ENCODE measurements at places on chromosomes 3 and 15. TPM values are rescaled to one million over a fixed set of nuclear protein-coding genes. Genes with fewer than 3 reads are reported as not detected.

GRCh38 chr3:153349108-153349499, 187.1 kb downstream of the RAP2B start:
- DNase-seq, result no peak

DNA sequence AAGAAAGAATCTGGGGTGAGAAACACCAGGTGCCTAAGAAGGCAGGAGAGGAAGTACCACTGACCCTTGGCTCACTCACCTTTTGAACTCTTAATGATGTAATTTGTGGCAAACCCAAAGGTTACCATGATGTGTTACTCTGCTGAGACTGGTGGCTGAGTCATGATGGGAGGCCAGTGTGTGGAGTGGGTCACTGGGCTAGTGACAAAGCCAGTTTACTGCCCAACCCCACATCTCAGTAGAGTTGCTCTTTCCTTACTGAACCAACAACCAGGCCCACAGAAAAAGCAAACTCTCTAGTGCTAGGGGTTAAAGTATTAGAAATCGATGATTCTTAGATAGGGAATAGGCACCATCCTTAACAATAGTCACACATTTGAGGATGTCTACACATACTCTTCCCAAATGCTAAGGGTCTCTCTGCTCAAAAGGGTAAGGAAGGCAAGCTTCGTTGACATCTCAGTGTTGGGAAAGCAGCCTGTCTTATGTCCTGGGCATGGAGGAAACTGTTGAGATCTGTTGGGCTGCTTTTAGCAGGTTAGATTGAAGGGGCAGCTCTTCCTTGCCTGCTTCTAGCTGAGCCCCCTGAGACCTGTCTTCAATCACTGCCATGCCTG, 3.1 kb downstream of the RBP2 start:
- no peak for DNase-seq

DNA sequence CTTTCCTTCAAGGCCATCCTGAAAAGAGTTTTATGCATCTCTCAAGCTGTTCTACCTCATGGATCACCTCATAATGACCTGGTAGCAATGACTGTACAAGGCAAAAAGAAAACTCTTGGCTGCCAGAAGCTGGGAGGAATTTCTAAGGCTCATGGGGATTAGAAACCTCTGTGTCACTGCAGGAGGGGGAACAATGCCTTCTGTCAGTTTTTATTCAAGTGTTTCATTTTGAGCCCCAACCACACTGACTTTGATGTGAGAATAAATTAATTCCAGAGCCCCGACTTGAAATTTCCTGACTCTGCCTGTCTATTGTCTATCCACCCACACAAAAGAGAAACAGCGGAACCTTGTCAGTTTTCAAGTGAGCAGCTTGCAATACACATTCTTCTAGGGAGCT, 58.7 kb upstream of the MRPL3 start:
- DNase-seq, result no peak

- no peak for DNase-seq
Measured at GRCh38 chr3:171328419-171329082, 131.7 kb downstream of the TNIK start.

GRCh38 chr15:70280781-70281180, 183.1 kb upstream of the TLE3 start:
- DNase-seq, result no peak

DNA sequence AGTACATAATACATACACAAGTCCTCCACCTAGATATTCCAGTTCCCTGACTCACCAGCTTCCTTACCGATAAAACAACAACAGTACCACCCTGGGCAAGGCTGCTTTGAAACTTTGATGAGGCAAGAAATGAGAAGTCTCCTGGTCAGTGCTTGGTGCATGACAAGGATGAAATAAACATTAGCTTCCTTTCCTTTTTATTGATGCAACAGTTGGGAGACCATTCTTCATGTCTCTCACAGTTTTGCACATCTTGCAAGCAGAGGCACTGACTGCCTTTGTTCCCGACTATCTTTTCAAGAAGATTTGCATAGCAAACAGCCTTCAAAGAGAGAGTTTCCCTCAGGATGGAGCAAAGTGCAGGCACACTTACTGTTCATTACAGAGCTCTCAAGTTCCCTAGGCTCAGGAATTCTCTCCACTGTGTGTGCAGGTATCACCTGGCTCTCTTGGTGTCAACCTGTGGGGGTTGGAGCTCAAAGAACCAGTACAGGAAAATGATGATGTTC, 65.2 kb downstream of the MYLK start:
- no peak for DNase-seq

MELTF gene
- 5.7 TPM for polyA plus RNA-seq

GHRL gene
- 1.0 TPM for polyA plus RNA-seq

IL17RB gene
- polyA plus RNA-seq, result 5.8 TPM

DNA sequence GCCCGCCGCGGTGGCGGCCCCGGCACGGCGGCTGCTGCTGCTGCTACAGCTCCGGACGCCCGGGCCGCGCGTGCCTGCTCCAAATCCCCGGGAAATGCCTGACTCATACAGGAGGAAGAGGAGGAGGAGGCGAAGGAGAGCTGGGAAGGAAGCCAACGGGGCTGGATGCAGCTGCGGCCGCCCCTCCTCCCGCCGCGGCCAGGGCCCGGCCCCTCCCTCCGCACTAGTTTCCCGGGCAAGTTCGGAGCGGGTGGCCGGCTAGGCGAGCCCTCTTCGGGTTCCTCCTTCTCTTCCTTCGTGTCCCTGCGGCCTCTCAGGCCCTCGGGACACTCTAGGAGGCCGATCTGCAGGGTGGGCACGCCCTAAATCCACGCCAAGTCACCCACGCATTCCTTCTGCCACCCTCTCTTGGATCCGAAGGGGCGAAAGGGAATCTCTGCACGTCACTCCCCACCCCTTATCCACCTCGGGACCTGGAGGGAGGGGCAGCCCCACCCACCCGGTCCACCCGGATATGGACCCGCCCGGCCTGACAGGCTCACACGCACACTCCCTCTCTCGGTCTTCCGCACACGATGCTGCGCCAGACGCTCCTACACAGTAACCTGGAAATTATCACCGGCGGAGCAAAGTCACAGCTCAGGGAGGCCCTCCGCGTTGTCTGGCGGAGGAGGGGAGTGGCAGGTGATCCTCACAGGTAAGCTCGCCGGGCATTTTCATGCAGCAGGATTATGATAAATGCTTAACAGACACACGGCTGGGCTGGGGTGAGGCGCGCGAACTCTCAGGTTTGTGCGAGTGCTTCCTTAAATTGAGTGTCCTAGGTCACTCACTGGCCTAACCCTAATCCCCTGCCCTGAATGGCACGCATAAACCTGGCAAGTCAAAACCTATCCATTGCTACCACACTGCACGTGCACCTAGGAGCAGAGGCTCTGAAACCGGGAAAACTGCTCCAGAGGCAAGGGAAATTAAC, at the start of the genes OSBPL10 and ZNF860:
TSS of gene OSBPL10 (minus strand) at position 57 of the 976 bp plus-strand sequence. CDS start 83 bp downstream, outside the sequence.
TSS of gene ZNF860 (plus strand) at position 545 of the 976 bp plus-strand sequence. CDS start 7,330 bp downstream, outside the sequence.
- peak; percentile 92 for DNase-seq

GRCh38 chr15:39552556-39552955, 28.3 kb upstream of the THBS1 start:
- DNase-seq, result no peak

DNA sequence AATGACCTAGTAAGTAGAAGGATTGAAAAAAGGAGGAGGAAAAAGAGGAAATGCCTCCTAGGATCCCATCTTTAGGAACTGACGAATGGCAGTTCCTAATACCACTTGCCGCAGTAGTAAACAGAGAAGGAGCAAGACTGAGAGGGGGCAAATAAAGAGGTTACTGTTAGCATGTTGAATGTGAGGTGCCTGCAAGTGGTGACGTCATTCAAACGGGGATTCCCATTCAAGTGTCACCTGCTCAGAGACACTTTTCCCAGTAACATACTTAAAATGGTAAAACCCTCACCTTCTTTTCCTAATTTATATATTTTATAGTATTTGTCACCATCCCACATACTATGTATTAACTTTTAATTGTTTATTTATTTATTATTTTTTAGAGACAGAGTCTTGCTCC, 178.9 kb downstream of the IL5RA start:
- no peak for DNase-seq

GRCh38 chr3:177594096-177594495, 396.8 kb upstream of the TBL1XR1 start:
- no peak for DNase-seq

- peak; percentile 40 for DNase-seq
Measured at GRCh38 chr15:92878593-92879053, 21.5 kb upstream of the CHD2 start.

DNA sequence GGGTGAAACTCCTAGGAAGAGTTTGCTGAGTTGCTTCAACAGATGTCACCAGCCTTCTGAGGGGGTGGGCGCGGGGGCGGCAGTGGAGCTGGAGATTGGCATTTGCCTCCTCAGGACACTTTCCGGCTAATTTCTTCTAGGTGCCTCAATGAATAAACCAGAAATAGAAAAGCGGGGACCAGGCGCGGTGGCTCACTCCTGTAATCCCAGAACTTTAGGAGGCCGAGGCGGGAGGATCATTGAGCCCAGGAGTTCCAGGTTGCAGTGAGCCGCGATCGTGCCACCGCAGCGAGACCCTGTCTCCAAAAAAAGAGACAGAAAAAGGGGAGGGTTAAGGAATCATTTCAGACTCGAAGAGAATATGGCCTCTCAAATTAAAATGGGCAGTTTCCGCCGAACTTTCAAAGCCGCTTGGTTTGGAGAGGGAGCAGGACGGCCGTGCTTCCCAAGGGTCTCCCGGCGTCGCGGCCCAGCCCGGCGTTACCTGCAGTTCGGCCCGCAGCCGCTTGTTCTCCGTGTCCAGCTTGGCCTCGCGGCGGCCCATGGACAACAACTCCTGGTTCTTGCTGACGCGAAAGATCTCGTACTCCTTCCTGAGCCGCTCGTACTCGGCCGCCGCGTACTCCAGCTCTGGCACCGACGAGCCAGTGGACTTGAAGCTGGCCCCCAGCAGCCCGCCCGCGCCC, 587 bp downstream of the NPHP3 start:
- DNase-seq, result peak; percentile 63

DNA sequence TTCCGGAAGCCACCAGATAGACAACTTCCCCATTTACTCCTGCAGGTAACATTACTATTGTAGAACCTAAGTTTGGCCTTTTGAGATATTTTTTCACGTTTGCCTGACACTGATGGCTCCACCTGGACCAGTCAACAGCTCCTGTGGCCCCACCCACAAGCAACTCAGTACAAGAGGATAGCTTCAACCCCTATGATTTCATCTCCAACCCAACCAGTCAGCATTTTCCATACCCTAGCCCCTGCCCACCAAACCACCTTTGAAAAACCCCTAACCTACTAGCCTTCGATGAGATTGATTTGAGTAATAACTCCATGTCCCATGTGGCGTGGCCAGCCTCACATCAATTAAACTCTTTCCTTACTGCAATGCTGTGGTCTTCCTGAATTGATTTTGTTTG, 950 bp upstream of the EHHADH start:
- DNase-seq, result no peak

DNA sequence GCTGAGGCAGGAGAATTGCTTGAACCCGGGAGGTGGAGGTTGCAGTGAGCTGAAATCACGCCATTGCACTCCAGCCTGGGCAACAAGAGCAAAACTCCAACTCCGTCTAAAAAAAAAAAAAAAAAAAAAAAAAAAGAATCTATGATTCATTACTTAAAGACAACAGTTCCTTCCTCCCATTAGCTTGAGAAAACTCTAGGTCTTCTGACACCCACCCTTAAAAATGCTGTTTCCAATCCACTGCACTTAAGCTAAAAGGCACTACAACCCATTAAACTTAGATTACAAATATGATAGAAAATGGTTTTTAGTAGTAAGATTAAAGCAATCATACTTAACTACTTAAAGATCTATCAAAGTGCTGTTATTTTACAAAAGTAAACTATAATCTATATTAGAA, 40.0 kb upstream of the BHLHE40 start:
- no peak for DNase-seq

DNA sequence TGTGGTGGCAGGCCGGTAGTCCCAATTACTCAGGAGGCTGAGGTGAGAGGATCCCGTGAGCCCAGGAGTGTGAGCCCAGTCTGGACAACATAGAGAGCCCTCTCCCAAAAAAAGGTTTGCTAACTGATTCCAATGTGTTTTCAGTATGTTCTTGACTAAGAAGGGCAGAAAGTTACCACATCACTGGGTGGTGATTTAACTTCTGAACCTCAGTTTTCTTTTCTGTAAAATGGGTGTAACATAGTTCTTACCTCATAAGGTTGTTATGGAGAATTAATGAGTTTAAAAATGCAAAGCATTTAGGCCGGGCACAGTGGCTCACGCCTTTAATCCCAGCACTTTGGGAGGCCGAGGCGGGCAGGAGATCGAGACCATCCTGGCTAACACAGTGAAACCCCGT, 28.5 kb upstream of the RAF1 start:
- no peak for DNase-seq

DNA sequence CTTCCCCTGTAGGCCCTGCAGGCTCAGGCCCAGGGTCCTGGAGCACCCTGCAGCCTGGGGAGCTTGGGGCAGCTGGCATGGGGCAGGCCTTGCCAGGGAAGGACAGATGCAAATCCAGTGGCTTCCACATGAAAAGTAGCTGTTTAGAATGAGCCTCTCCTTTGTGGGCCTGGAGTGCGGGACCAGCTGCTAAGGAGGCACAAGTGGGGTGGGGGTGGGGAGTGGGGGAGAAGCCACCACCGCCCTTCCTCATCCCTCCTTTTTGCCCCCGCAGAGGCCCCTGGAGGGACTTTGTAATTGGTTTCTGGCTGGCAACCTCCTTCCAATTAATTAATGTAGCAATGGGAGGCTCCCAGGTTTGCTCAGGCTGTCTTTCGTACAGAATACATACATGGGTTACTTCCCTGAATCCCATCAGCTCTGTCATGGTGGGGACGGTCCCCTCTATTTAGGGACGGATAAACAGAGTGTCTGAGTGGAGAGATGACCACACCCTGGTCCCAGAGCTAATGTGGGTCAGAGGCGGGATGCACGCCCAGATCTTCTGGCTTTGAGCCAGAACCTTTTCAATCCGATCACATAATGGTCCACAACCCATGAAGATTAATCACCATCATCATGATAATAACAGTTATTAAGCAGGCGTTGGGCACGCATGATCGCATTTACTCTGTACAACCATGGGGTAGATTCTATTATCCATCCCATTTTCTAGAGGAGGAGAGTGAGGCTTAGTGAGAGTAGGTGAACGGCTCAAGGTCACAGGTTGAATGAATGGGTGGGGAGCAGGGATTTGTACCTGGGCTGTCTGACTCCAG, 6.2 kb downstream of the CORO2B start:
- DNase-seq, result no peak

KLF15 gene
- polyA plus RNA-seq, result 8.5 TPM

- DNase-seq, result no peak
Measured at GRCh38 chr3:17129556-17129955, 244.8 kb downstream of the PLCL2 start.

GRCh38 chr3:177830411-177830849, 633.1 kb upstream of the TBL1XR1 start:
- DNase-seq, result peak; percentile 49

CEMIP gene
- polyA plus RNA-seq, result 7.5 TPM

DNA sequence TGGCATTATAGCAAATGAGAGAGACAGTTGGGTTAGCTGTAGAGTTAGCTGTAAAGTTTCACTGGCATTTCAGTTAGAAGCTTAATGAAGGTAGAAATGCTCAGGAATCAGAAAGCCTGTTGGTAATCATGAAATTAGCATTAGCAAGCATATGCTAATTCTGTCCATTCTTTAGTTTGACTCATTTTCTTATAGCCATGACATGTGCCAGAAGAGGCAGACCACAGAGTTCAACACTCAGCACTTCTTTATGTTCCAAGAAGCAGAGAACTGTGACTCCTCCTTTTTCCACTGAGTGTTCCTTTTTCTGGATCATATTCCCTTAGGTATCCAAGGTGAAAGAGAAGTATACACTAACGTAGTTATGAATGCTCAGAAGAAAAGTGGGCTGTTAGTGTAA, 276.2 kb upstream of the SGO1 start:
- DNase-seq, result no peak

Data from testis (tissue), 5 donors.